Kidney epithelial cell (primary cell): ENCODE measurements at places on chromosomes 6 and 20.

DNA sequence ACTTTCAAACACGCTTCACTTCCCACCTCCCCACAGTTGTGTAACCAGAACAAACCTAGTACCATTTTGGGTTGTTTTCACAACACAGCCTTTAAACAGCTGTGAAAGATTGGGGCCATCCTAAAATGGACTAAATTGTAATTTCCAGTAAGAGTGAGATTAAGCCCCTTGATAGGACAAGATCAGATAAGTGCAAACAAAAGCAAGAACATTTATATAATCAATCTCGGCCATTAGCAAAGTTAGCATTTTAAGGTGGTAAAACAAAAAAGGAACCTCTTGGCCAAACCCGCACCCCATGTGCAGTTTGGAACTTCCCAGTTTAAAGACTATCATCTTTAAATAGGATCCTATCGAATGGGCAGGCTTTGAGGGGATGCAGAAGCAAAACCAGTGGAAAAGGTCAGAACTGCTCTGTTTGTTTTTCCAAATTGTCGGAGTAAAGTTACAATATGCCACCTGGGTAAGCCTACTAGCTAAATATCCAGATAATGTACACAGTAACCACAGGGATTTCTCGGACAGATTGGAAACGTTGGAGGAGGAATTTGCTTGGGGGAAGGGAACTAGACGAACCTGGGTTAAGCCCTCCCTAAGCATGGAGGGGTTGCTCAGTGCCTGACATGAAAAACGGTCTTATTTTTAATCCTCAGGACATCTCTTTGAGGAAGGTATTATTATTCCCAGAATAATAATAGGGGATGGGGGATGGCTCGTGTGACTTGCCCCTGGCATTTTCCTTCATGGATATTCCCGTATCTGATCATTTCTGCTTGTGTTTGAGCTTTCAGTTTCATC is 159.8 kb upstream of the SALL4 start:
- no peak for DNase-seq

DNA sequence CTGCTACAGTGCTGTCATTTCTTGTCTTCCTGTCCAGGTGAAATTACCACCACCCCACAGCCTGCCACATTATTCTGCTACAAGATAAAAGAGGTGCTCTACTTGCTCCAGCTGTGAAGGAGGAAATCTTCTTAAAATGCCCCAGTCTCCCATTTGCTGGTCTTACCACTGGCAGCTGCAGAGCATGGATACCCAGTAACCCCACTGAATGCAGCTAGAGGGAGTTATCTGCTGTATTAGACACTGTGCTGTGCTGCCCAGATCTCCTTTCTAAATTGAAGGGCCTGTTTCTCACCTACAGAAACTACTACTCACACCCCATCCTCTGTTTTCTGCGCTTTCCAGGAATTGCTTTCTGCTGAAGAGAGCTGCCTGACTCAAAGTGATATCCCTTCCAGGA is 517.8 kb downstream of the PKHD1 start:
- no peak for DNase-seq

DNA sequence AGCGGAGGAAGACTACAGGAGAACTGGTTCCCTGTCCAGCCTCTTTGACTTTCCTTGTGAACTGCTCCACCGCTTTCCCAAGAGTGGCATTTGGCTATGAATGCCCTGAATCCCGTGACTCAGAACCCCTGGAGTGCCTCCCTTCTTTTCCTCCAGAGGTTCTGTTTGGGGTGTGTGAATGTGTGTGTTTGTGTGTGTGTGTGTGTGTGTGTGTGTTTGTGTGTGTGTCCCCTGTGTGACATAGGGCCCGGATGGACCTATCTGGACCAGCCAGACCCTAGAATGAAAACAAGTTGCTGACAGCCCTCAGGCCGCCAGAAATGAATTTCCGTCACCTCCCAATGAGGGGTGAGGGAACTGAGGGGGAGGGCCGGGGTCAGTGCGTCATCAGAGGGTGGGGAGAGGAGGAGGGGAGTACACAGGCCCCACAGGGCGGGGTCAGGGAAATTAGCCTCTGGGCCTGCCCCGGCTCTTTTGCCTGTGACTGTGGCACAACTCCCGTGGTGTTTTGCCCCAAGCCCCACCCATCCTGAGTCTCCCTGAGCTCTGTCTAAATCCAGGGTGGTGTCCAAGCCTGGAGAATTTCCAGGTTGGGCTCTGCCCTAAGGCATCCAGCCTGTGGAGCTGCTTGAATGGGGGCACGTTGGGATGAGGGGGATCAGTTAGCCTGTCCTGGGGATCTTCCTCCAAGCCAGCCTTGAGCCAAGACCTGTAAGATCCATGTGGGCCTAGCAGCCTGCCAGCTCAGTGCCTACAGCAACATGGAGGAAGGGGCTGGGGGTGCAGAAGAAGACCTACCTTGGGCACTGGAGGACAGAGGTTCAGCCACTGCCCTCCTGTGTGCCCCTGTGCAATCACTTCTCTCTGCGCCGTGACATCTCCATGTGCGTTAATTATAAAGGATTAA is 15.2 kb upstream of the MRPS18A start:
- DNase-seq: peak; percentile 78

- DNase-seq: no peak
These were observed 15.9 kb downstream of the RIMS1 start for GRCh38 chr6:71902261-71902660.

DNA sequence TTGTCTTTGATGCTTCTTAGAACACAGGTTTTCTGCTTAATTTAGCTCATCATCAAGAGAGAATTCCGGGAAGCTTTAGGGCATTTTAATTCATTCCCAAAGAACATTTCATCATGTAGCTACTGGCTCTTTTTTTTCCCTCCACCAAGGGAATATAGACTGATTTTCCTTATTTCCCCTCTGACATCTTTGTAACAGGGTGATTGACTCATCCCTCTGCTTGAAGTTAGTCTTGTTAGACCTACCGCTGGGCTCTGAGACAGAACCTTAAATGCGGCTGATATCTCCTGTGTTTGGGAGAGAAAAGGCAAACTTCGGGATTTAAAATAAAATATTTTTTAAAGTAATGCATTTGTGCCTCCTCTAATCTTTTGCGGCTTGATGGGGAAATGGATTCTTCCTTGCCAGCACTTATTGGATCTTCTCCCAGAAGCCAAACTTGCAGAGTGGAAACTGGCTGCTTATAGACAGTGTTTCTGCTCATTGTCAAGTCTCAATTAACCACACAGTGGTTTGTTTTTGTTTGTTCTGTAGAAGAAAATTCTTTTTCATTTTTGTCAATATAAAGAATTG is 272.7 kb upstream of the PLCB4 start:
- no peak for DNase-seq

DNA sequence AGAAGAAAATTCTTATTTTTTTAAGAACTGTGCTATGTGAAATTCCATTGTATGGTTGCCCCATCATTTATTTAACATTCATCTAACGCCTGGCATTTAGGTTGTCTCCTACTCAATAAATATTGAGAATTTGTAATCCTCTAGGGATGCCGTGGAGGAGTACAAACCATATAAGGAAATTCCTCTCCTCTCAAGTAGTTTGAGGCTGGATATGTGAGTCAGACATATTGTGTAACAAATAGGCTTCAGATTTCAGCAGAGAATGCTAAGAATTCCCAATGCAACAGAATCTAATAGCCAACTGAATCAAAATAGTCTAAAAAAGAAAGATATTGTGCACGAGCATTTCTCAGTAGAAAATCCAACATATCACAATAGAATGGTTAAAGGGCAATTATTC is 174.7 kb downstream of the OTOR start:
- peak; percentile 44 for DNase-seq

- DNase-seq: no peak
These were observed 92.4 kb upstream of the CD83 start for GRCh38 chr6:14025160-14025559.

GRCh38 chr6:39599973-39600372 is 125.2 kb downstream of the KIF6 start:
- DNase-seq: no peak

DNA sequence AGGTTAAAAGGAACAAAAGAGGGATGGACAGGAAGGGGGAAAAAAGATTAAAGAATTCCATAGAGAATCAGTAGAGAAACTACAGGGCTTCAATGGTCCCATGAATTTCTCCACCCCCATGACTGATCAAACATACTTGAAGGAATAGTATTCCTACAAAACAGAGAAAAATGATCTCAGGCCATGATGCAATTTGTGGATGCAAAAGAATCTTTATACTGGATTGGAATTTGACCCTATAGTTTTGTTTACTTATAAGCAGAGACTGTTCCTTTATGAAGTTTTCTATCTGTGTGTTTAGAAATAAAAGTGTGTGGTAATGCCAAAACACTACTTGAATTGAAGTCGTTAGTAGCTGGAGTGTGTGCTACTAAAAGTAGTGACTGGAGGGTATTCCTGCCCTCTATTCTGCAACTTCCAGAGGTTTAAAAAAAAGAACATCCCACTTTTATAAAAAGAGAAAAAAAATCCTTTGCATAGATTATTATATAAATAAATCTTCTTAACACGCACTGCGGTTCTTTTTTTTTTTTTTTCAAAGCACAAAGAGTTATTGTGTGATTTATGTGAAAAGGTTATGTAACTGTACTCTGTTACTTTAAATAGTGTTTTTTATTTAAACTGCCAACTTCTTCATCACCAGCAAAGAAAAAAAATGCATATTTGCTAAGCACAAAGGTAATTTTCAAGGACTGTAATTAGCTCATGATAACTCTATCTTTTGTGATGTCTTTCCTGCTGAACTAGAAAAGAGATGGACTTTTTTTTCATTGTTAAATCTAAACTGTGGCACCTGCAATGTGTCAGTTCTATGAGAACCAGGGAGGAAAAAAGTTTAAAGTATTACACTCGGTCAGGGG is 214.5 kb upstream of the CITED2 start:
- DNase-seq: no peak

GRCh38 chr20:38192323-38192885 is 27.3 kb upstream of the TGM2 start:
- DNase-seq: no peak

DNA sequence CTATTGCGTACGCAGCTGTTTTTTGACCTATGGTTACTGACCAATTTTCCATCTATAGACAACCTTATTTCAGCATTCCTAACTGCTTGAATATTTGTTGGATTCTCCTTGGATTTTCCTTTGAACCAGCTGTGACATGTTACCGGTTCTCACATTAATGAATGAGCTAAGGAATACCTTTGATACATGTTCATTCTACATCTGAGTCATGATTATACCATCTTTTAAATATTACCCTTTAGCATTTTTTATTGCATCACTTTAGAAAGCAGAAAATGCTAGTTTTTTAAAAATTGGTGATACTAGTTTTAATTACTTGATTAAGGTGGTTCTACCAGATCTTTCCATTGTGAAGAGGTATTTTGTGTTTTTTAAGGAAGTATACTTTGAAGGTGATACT is 1.9 kb upstream of the IGF2R start:
- no peak for DNase-seq

- DNase-seq: no peak
These were observed 78.1 kb downstream of the CFAP61 start for GRCh38 chr20:20130399-20130798.

GRCh38 chr6:145895802-145896201 is 68.4 kb downstream of the SHPRH start:
- DNase-seq: no peak

GRCh38 chr6:156348424-156348823 is 428.8 kb upstream of the ARID1B start:
- no peak for DNase-seq

- no peak for DNase-seq
These were observed 154.1 kb downstream of the FOXA2 start for GRCh38 chr20:22430154-22430745.

- no peak for DNase-seq
These were observed 118.0 kb upstream of the ARID1B start for GRCh38 chr6:156658966-156659821.

DNA sequence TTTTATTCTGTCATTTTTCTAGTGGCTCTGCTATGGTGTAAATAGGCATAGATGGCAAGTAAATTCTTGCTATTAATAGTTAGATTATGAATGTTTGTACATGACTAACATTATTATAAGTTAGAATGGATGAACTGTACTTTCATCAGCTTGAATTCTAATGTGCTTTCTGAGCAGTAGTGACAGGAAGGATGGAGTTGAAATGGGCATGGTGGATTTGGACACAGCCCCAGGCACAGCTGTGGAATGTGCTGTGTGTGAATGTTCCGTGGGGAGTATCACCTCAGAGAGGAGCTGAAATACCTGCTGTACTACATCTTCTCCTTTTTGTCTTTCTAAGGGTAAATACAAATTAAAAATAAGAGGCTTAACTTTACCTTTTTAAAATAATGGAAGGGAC is 66.8 kb downstream of the FBXO5 start:
- no peak for DNase-seq

DNA sequence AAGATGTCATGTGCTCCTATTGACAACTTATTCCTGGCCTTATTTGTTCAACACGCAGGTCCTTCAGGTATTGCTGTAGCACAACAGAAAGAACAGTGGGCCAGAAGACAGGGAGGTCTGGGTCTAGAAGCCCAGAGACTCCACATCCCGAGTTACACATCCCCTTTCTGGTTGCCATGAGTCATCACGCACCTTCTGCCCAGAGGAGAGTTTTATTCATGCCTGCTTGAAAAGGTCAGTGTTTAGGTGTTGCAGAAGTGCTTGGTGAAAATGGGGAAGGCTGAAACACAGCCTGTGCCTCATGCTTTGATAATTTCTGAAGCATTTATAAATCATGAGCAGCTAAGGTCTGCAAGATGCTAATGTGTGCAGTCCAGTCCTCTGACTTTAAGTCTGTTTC is 256.4 kb downstream of the GMPR start:
- no peak for DNase-seq

DNA sequence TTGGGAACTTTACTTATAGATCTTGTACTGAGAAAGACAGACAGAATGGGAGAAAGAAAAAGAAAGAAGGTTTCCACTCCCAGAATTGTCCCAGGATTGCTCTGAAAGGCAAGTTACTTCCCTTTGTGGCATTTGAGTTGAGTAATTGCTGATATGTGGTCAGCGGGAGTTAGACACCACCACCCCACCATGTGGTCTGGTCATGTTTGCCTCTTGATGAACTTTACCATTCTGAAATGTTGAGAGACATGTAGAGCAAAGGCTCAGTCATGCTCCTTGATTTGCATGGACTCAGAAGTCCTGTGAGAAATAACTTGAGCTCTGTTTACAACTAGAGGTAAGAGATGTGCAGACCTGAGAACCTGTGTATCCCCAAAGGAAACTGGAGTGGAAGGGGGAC is 17.1 kb downstream of the TCF21 start:
- no peak for DNase-seq
